ENCODE measurements at places on chromosomes 3 and 15.

- DNase-seq = no peak
Observed at GRCh38 chr3:157581371-157581770, 78.2 kb upstream of the VEPH1 start.

GRCh38 chr15:76865548-76865991, 39.6 kb downstream of the SCAPER start:
- no peak for DNase-seq

DNA sequence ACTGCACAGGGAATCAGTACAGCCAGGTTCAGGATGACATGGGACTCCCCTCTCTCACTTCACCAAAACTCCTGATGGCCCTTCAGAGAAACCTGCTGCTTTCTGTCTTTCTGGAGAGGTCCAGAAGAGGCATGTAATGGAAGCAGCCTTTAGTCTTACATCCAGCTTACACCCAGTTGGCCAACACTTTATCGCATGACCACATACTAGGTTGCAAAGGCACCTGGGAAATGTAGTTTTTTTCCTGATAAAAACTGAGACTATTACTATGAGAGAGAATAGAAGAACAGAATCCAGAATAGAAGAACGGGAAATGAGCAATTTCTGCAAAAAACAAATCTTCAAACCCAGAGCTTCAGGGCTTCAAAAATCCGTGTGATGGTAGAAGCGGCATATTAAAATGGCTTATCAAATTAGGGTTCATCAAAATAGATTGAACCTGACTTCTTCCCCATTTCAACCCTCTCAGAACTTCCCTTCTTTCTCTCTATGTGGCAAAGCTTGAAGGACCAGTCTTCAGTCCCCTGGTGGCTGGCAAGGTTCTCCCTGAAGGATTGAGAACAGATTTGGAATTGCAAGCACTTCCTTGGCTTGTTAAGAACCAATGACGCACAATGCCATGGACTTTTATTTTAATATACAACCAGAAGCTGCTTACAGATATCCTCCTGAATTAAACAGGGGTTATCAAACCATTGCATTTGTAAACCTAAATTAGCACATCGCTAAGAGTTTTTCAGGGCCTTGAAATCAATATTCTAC, 34.4 kb downstream of the CORO2B start:
- DNase-seq = no peak

- no peak for DNase-seq
Observed at GRCh38 chr15:100716456-100717085, 114.2 kb downstream of the ASB7 start.

Data from uterus (tissue), 4 donors.